ENCODE measurements at places on chromosomes 12 and 14.

DNA sequence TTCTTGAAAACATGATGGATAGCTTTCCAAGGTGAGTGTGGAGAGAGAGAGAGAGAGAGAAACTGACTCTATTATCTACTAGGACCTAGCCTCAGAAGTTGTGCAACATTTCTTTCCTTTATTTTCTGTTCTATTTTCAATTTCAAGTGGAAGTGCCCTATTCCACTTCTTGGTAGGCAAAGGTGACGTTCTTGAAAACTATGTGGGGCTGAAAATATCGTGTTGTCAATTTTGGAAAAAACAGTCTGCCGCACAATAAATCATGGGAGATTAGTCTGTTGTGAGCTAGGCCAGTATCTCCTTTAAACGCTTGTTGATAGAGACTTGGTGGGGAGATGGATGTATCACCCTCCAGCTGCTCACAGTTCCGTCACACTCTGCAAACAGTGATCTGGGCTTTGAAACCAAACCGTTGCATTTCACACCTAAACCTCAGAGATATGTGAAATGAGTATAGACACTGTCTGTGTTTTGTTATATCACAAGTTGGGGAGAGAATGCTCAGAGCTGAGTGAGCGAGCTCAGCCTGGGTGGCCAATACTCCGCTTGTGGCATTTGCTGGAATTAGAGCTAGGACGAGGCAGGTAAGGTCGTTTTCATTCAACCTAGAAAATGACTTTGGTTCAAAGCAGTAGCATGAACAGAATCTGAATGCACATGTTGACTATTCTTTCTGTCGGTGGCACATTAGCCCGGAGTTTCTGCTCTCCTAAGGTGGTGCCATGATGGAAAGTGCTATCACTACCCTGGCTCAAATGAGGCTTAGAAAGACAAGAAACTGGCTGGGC is 75.1 kb upstream of the ST8SIA1 start:
- no peak for DNase-seq

- peak; percentile 91 for DNase-seq
Measured at GRCh38 chr14:65926504-65926903, 514.0 kb downstream of the FUT8 start.

GRCh38 chr14:34300882-34301734 is 160.9 kb downstream of the SPTSSA start:
- DNase-seq, result peak; percentile 9

GRCh38 chr14:37585971-37586796 is 8.9 kb downstream of the FOXA1 start:
- peak; percentile 7 for DNase-seq

DNA sequence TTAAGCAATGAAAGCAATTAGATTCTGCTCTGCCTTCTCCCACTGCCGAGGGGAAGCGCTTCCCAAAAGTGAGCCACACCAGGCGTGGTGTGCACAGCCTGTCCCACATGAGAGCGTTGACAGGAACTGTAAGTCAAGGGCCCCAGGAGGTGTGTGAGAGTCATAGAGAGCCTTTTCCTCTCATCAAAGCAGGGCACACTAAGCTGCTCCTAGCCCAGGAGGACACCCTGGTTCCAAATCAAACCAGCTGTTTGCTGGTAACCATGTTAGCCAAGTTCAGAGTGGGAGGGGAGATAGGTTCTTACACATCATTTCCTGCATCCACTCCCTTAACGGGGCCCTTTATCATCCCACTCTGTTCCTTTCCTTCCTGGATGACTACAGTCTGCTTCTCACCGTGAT is 98.3 kb downstream of the SPTSSA start:
- DNase-seq, result no peak

DNA sequence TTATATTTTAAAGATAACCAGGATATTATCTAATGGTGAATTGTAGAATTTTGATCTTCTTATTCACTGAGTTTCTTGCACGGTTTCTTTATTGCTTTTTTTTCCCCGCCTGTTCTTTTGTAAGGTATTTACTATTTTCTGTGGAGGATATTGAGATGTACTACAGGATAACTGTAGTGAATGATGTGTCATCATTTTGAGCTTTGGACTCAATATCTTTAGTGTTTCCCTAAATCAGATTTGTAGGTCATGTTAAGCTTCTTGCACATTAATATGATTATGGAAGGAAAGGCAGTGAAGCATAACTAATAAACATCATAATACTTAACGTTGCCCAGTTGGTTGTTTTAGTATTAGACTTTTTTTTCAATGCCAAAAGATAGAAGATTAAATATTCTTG is 81.4 kb downstream of the FBXO33 start:
- DNase-seq, result no peak

GRCh38 chr14:96629082-96629481 is 126.9 kb downstream of the PAPOLA start:
- no peak for DNase-seq

GRCh38 chr12:857611-858010 is 91.9 kb downstream of the RAD52 start:
- DNase-seq, result no peak

DNA sequence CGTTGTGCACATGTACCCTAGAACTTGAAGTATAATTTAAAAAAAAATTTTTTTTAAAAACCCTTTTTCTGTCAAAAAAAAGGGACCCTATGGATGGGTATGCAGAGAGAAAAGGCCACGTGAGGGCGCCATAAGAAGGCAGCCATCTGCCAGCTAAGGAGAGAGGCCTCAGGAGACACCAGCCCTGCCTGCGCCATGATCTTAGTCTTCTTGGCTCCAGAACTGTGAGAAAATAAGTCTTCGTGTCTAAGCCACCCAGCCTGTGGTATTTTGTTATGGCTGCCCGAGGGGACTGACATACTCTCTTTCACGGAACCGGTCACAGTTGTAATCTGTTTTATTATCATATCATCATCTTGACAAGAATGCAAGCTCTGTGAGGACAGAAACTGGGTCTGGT is 174.8 kb downstream of the EFCAB11 start:
- DNase-seq, result no peak

DNA sequence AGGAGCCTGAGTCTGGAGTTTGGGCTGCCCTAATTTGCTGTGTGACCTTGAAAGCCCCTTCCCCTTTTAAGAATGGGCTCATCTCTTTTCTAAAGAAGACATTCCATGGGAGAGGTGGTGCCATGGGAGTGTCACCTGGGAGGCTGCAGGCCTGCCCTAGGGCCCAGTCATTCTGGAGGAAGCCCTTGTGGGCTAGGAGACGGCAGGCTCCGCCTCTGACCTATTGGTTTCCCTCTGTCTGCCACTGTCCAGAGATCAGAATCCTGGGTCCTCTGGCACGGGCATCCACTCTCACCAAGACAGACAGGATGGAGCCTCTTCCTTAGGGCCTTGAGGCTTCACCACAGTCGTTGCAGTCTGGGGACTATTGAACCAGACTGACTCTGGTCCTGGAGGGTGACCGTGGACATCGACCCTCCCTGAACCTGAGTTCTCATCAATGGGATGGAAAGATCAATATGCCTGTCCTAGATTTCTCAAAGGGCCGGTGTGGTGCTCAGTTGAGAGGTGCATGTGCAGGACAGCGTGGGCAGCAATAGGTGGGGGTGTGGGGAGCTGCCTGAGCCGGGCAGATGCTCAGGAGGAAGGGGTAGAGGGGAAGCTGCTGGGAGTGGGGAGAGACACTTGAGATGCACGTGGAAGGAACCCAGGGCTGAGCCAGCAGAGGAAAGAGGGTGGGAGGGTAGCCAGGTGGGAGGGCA is 12.2 kb upstream of the CLMN start:
- no peak for DNase-seq

DNA sequence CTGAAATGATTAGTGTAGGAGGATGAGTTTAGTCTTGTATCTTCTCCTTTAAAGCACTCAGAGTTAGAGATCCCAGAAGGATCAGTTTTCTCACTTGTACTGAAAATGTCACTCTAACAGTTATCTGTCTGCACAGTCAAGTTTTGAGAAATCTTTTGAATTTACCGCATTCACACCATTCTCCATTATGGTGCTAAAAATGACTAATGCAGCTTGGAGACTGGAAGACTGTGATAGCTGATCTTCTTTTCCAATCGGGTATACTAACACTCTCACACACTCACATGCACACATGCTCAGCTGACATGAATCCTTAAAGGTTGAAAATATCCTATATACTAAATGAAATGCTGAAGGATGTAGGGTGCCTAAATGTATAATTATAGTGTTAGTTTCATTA is 65.8 kb downstream of the SLC15A5 start:
- DNase-seq, result no peak

DNA sequence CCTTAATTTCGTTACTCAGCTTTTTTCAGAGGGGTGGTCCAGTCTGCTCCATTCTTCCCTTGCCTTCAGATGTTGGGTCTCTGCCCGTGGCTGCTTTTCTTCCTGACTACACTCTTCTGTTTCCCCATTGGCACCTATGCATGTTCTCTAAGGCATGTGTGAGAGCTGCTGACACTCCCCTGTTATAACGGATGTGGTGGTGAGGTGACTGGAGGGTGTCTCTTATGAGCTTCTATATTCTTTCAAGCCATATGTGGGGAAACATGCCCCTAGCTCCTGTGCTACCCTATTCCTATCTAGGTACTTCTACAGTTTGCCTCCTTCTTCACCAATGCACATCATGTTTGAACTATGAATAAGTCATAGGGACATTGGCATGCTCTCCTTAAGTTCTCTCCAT is 643.2 kb downstream of the RPL10L start:
- DNase-seq, result no peak

GRCh38 chr12:110780448-110780847 is 37.8 kb upstream of the PPP1CC start:
- DNase-seq, result no peak

DNA sequence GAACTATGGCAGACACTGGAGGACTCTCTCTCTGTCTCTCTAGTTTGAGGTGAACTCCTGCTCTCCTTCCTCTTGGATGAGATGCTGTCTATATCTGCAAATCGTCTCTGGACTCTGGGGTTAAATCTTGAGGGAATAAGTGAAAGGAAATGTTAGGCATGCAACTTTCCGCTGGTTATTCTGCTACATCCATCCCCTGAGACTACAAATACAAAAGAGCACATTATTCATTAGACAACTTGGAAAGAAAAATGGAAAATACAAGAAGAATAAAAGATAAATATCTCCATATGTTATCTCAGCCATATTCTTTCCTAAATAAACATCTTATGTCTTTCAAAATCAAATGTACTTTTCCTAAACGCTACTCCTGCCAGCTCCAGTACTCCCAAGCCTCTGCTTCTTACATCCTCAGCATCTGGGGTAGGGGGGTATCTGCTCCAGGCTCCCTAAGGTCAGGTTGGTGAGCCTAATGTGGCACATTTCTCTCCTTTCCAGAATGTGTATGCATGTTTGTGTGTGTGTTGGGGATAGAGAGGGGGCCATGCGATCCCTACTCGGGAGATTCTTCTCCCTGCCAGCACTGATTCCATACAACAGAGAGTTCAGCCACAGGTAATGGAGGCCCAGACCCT is 102.9 kb upstream of the FSCB start:
- no peak for DNase-seq

DNA sequence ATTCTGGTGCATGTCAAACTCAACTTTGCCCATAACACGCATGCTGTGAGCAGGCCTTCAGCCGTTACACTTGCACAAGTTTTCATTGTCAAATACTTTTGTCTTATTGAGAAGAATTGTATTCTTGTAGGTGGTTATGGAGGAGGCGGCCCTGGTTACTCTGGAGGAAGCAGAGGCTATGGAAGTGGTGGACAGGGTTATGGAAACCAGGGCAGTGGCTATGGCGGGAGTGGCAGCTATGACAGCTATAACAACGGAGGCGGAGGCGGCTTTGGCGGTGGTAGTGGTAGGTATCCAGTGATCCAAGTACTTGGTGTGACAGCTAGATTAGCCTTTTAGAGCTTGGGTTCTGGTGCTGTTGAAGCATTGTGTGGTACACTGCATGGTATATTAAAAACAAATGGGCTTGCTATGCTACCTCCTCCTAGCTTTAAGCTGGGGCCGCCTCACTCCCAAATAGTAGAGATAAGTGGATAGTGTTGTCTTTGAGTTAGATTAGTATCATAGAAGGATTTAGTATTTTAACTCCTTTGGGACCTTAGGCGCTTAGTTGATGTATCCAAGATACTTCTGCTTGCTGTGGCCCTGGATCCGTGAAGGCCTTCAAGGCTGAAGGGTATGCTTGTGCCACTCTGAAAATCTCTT is 2.5 kb downstream of the HNRNPA1 start:
- no peak for DNase-seq

DNA sequence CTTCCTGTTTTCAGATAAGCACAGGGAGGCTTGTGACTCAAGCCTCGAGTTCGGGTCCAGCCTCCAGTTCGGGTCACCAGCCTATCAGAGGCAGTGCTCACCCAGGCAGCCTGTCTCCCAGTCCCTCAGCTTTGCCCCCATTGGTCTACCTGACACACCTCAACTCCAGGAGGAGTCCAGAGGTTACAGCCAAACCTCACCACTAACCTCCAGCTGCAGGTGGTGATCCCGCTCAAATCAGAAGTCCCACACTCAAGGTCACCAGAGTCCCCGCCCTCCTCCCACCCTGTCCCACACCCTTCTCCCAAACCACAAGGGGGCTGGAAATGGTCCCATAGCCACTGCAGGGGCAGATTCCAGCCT is 42.1 kb downstream of the KDM2B start:
- DNase-seq, result peak; percentile 48

DNA sequence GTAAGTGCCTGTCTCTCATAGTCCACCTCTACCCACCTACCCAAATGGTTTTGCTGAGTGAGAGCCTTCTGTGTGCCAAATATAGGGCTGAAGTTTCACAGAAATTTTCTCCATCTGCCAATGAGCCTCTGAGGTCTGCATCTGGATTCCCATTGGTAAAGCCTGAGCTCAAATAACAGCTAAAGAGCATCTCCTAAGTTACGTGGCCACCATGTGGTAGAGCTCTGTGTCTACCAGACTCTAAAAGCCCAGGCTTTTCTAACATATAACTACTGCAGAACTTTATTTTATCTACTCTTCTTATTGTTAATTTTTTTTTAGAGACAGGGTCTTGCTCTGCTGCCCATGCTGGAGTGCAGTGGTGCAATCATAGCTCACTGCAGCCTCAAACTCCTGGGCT is 16.0 kb downstream of the AMDHD1 start:
- DNase-seq, result peak; percentile 13

GRCh38 chr12:131204416-131205274 is 250.9 kb downstream of the ADGRD1 start:
- DNase-seq, result no peak

- no peak for DNase-seq
Measured at GRCh38 chr12:122886851-122887818, 8.8 kb downstream of the VPS37B start.

All from NCI-H146 (cell line).